Daoy (cell line): ENCODE measurements at places on chromosomes 12 and 14. TPM values are rescaled to one million over a fixed set of nuclear protein-coding genes. Genes with fewer than 3 reads are reported as not detected.
A peak's percentile ranks its signal among the peaks of the same experiment; 100 is the strongest.

DNA sequence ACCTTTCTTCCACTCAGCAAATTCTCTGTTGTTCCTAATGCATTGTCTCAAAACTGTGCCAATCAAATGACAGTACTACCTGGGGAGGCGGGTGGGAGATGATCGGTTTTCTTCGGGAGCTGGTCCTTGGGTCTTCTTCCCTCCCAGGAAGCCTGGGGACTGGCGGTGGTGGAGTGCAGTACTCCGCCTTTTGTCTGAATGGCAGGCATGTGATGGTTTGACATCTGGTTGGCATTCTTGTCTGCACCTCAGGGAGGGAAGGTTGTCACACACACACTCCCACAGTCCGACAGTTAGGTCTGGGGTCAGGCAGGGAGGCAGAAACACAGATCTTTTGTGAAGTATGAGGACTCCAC, 114.8 kb downstream of the SNAPC1 start:
- no peak for DNase-seq

The TEX52 gene
- not detected in 2 replicates for total RNA-seq

- no peak for DNase-seq
These were observed 50.9 kb downstream of the CCDC88C start for GRCh38 chr14:91366749-91367148.

GRCh38 chr12:95522692-95523091, 28.6 kb downstream of the USP44 start:
- DNase-seq = peak; percentile 13

DNA sequence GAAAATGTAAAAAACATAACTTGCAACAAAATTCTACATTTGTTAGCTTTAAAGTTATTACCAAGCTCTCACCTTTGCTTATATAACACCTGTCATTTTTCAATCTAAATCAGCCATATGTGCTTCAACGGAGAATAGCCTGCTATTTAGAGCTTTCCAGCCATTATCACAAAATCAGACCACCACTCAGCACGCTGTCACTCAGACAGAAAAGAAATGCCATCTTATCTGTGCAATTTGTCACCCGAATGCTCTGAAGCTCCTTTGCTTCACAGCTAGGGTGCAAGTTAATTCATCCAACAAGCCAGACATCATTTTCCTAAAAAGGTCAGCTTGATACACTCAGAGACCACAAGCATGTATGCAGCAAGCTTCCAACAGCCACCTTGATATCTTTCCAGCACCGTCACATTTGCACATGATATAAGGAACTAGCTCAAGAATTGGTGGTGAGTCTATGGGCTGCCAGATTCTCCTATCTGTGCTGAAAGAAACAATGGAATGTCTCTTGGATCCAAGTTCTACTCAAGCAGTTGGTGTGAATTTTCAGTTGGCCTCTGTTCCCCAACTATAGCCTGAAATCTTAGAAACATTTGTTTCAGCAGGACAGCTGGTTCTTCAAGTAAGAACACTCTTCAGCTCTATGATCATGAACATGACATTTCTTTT, 20.0 kb upstream of the IFNG-AS1 start:
- no peak for DNase-seq

DNA sequence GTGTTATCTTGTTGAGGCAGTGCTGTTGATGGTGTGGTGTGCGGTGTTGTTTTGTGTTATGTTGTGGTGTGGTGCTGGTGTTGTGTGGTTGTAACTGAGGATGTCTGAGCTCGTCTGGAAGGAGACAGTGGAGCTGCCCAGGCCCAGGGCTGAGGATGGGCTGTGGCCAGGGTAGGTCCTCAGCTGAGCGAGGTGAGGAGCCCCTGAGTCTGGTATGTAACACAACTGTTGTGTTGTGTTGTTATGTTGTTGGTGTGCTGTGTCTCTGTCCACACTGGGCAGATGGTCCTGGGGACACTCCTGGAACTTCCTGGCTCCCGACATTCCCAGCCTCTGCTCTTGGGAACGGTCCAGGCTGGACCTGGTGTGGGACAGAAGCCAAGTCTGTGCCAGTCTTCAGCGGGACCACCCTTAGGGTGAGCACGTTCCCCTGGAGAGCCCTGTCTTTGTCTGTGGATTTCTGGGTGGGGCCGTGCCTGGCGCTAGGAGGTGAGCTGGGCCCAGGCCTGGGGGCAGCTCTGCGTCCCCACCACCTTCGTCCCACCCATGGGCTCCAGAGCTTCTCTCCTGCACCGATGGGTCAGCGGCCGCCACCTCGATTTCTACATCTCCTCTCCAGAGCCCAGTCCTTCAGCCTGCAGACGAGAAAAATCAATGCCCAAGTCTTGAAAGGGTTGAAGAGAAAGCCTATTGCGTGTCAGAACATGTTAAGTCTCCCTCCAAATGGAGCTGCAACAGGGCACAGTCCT, 27.4 kb upstream of the SFSWAP start:
- no peak for DNase-seq

- no peak for DNase-seq
These were observed 174.3 kb downstream of the ACSS3 start for GRCh38 chr12:81252228-81252627.

The MVK gene
- total RNA-seq = 23.6 and 30.9 TPM in 2 replicates

- no peak for DNase-seq
These were observed 147.0 kb downstream of the SLC16A7 start for GRCh38 chr12:59742841-59743240.

The KRT5 gene
- total RNA-seq = 0.36 TPM in 1 of 2 replicates, not detected in the other

- DNase-seq = peak; percentile 60
These were observed 37.5 kb downstream of the EMP1 start for GRCh38 chr12:13233830-13234641.

DNA sequence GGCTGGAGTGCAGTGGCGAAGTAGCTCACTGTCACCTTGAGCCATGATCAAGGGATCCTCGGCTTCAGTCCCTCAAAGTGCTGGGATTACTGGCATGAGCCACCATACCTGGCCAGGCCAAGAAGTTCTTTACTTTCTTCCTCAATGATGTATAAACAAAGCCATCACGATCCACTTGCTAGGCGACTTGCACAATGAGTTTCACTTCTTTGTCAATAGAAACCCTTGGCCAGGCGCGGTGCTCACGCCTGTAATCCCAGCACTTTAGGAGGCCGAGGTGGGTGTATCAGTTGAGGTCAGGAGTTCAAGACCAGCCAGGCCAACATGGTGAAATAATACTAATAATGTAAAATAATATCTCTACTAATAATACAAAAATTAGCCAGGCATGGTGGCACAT, 14.4 kb upstream of the SPSB2 start:
- no peak for DNase-seq

DNA sequence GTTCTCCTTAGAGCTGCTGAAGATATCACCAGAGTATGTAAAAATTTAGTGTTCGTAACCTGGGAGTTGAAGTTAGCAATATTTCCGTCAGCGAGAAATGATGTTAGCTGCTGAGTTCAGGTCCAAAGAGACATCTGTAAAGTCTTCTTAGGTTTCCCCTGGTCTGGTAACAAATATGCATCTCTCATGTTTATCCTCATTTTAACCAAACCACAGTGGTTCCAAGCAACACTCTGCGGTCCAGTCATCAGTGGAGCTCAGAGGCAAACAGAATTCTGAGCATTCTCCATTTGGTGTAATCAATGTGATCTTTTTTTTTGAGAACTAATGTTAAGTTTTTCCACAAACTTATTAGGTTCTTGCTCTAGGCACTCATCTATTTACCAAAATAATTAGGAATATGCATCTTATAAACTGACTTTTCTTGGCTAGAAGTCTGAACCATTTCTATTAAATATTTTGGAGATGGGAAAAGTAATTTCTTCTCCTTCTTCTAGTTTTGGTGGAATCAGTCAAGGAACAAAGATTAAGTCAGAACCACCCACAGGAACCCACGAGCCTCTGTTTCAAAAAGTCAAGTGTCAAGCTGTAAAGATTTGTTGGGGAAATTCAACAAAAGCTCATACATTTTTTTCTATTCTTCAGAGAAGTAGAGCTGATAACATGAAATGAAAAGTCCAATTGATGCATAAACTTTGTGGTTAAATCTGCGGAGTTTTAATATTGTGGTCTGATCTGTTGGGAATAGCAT, 64.7 kb downstream of the IFNG start:
- no peak for DNase-seq

DNA sequence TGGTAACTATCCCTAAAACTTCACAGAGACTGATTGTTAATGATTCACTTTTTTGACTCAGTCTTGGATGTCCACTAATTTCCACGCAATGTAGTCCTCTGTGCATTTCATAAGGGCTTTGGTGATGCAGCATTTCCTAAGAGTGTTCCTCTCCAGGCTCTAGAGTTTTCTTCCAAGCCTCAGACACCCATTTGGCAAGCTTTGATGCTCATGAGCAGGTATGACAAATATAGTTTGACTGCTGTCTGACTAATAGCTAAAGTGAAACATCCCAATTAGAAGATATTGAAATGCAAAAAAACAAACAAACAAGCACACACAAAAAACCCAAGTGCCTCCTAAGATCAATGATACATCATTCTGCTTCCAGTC, 1.5 kb upstream of the VAMP1 start:
- no peak for DNase-seq

The PDE3A gene
- 0.17 and 0.57 TPM in 2 replicates for total RNA-seq

- DNase-seq = no peak
These were observed 1083.6 kb upstream of the LRFN5 start for GRCh38 chr14:40523123-40523522.

GRCh38 chr12:94659346-94659930, 9.1 kb upstream of the TMCC3 start:
- no peak for DNase-seq

The GDF3 gene
- total RNA-seq = not detected in 2 replicates

GRCh38 chr14:92848887-92849286, 54.8 kb downstream of the GOLGA5 start:
- no peak for DNase-seq

The COQ6 gene
- 39.6 and 44.1 TPM in 2 replicates for total RNA-seq

The TRHDE gene
- total RNA-seq = 7.9 and 10.7 TPM in 2 replicates

- no peak for DNase-seq
These were observed 589.5 kb downstream of the NOVA1 start for GRCh38 chr14:26008290-26008689.

- DNase-seq = peak; percentile 87
These were observed 76.5 kb downstream of the VCPKMT start for GRCh38 chr14:50039734-50040400.

- no peak for DNase-seq
These were observed 80.1 kb downstream of the PHETA1 start for GRCh38 chr12:111288771-111289170.

- no peak for DNase-seq
These were observed 25.6 kb downstream of the PXN start for GRCh38 chr12:120239776-120240494.

- no peak for DNase-seq
These were observed 428.7 kb downstream of the RERGL start for GRCh38 chr12:17661250-17661649.

The ZCCHC8 gene
- 17.1 and 18.7 TPM in 2 replicates for total RNA-seq

- DNase-seq = no peak
These were observed 41.1 kb downstream of the A2M start for GRCh38 chr12:9074484-9075137.

The CLEC4D gene
- not detected in 2 replicates for total RNA-seq

The GZMB gene
- not detected in 2 replicates for total RNA-seq

- DNase-seq = no peak
These were observed 92.9 kb downstream of the GCH1 start for GRCh38 chr14:54809767-54810166.

The KRT7 gene
- 5.5 and 12.2 TPM in 2 replicates for total RNA-seq
